Activated naive CD4-positive, alpha-beta T cell treated with anti-CD3 and anti-CD28 coated beads for 36 hours (primary cell): ENCODE measurements at places on chromosomes 12 and 14.
A peak's percentile ranks its signal among the peaks of the same experiment; 100 is the strongest.

GRCh38 chr14:42872786-42873185 is 1266.1 kb downstream of the LRFN5 start:
- no peak for DNase-seq

- no peak for DNase-seq
These were observed 35.3 kb downstream of the VWF start for GRCh38 chr12:6088921-6089747.

DNA sequence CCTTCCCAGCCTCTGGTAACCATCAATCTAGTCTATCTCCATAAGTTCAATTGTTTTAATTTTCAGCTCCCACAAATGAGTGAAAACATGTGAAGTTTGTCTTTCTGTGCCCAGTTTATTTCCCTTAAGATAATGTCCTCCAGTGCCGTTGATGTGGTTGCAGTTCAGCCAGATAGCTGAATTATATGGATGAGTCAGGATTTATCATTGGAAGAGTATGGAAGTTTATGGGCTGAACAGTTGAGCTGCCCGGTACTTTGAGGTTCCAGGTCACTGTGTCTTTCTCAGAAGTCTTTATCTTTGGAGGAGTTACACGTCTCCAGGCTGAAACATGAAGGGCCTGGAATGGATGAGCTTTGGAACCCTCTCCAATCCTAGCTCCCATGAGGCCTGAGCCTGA is 120.1 kb downstream of the ASCL4 start:
- no peak for DNase-seq

DNA sequence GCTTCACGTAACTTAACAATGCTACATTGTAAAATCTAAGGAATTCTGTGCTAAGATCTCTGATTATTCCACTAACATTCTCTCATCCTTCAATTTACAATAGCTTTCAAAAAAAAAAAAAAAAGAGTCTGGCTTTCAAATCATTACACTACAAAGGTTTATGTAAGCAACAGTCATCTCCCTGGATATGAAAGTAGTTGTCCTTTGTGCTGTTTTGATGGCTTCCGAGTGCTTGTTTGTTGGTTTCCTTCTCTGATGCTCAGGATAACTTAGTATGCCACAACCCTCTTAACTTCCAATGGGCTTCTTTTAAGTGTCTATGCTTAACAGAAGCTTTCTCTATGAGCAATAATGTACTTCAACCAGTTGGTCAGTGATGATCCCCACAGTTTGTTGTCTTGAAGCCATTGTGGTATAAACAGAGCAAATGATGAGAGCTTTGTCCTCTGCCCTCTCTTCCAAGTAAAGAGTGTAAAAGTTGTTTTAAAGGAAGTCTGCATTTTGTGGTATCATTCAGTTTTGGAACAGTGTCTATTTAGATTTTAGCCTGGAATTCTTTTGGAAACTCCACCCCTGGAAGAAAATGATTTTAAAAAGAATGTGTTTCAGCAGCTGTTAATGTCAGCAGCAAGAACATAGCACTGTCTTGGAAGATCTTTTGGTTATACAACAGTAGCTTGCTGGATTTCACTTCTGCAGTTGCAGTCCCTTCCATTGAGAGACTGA is 396.1 kb upstream of the RGS6 start:
- DNase-seq: no peak

GRCh38 chr12:40058721-40059190 is 47.1 kb downstream of the SLC2A13 start:
- no peak for DNase-seq

DNA sequence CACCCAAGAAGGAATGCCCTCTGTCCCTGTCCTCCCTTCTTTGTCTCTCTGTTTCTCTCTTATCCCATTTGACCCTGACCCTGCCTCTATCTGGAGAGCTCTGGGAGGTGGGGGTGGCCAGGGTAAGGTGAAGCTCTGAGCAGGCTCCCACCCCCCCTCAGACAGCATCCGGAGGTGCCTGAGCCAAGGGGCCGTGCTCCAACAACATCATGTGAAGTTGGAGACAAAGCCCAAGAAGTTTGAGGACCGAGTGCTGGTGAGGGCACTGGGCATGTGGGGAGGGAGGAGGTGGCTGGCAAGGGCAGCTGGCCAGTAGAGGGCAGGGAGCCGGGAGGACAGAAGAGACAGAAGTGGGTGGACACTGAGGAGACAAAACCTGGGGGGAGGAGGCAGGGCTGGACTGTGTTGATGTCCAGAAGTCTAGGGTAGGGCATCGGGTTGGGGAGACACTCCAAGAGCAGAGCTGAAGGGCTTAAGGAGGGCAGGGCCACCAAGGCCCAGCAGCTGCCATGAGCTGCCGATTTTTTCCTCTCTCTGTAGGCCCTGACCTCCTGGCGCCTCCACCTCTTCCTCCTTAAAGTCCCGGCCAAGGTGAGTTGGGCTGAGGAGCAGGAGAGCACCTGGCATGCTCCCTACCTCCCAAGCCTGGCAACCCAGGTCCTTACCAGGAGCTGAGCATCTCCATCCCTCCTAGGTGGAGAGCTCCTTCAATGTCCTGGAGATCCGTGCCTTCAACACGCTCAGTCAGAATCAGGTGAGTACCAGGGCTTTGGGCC is 1.9 kb downstream of the CARMIL3 start:
- no peak for DNase-seq

- DNase-seq: no peak
These were observed 31.6 kb upstream of the TESC start for GRCh38 chr12:117130801-117131200.

GRCh38 chr14:91429385-91429784 is 11.8 kb upstream of the CCDC88C start:
- DNase-seq: no peak

GRCh38 chr12:27564612-27565213 is 40.7 kb downstream of the PPFIBP1 start:
- DNase-seq: no peak

DNA sequence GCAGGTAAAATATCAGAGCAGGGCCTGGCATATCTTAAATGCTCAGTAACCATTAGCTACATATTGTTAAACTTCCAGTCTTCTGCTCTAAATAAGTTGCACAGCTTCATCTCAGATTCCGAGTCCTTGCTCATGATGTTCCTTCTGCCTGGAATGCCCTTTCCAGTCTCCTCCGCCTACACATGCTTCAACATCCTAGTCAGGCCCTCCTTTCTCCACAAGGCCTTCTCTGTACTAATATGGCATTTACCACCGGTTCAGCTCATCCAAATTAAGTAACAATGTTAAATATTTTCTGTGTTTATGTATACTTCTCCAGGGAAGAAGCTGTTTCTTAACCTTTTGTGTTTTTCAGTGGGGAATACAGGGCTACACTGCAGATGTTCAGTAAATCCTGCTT is 8.5 kb downstream of the DHH start:
- no peak for DNase-seq

GRCh38 chr14:22509036-22509709 is 79.9 kb downstream of the DAD1 start:
- no peak for DNase-seq

GRCh38 chr14:74583689-74584434 is 28.2 kb downstream of the LTBP2 start:
- peak; percentile 75 for DNase-seq

DNA sequence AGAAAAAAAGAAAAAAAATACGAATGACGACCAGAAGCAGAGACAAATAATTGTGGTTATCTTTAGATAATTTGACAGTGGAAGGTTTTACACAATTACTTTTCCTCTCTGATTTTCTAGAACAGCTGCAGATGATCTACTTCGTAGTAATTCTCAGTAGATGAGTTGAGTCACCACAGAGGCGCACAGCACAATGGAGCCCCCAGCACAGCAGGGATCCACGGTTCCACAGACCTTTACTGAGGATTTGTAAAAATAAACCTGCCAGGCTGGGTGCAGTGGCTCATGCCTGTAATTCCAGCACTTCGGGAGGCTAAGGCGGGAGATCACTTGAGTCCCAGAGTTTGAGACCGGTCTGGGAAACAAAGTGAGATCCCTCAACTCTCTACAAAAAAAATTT is 29.3 kb downstream of the AMN start:
- DNase-seq: no peak

DNA sequence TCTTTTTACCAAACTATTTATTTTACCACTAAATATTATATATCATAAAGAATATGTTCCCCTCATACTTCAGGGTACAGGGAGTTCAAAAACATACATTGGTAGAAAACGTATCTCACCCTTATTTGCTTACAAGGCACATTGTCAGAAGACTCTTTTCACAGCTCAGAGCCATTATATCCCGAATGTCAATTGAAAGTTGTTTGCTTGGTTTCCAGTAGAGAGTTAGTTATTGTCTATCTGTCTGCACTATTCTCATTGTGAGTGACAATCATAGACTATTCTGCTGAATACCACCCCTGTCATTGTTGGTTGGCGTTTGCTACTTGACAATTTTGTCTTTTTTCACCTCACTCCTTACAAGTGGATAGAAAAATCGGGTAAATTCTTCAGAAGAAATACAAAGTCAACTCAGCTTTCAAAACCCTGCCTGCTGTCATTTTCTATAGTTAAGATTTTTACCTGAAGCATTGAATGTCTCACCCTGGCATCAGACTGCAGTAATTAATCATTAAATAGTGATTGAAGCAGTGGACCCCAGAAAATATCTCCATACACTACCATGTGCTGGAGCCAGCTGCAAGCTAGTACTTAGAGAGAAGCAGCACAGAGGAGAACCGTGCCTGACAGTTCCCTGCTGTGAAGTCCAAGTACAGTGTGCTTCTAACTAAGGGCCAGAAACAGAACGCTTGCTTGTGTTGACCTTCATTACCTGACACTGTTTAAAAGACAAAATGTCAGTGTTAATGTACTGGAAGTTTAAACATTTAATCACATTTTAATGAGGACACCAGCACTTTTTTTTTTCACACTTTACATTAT is 510.6 kb downstream of the RERGL start:
- DNase-seq: no peak

DNA sequence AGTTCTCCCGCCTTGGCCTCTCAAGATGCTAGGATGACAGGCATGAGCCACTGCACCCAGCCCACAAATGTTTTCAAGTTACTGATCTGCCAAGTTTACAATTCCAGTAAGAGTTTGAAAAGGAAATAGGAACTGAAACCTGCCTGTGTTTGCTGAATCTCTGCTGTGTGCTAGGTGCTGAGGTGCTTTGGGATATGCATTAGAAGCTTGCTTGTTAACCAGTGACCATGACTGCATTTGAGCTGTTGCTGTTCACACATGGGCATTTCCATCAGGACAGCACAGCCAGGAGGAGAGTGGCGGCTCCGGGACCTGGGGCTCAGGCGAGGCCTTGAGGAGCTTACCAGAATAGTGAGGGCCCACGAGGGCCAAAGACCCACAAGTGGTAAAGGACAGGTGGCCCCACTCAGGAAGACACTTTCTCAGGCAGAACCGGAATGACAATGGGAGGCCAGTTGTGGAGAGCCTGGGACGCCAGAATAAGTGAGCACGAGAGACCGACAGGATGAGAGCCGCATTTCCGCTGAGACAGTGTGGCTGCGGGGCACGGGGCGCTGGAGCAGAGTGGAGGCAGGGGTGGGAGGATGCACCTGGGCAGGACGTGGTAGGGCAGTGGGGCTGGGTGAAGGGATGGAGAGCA is 54.5 kb upstream of the MMP17 start:
- peak; percentile 62 for DNase-seq

DNA sequence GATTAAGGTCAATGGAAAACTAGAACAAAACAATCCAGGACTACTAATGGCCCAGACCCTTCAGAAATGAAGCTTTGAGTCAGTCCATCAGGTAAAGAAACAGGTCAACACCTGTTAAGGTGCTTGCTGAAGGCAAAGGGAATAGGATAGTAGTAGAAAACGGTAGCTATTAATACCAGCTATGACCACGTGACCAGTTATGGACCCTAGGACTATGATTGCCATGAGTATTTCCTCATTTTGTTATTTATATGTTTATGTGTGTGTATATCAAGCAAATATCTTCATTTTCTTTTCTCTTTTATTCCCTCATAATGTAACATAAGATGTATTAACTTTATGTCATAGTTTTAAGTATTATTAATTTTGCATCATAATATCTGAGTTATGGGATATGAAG is 25.6 kb downstream of the FKBP11 start:
- DNase-seq: no peak

- no peak for DNase-seq
These were observed 164.5 kb downstream of the MGAT4C start for GRCh38 chr12:86091681-86092080.

GRCh38 chr12:6896846-6897435 is 7.7 kb upstream of the LRRC23 start:
- no peak for DNase-seq

DNA sequence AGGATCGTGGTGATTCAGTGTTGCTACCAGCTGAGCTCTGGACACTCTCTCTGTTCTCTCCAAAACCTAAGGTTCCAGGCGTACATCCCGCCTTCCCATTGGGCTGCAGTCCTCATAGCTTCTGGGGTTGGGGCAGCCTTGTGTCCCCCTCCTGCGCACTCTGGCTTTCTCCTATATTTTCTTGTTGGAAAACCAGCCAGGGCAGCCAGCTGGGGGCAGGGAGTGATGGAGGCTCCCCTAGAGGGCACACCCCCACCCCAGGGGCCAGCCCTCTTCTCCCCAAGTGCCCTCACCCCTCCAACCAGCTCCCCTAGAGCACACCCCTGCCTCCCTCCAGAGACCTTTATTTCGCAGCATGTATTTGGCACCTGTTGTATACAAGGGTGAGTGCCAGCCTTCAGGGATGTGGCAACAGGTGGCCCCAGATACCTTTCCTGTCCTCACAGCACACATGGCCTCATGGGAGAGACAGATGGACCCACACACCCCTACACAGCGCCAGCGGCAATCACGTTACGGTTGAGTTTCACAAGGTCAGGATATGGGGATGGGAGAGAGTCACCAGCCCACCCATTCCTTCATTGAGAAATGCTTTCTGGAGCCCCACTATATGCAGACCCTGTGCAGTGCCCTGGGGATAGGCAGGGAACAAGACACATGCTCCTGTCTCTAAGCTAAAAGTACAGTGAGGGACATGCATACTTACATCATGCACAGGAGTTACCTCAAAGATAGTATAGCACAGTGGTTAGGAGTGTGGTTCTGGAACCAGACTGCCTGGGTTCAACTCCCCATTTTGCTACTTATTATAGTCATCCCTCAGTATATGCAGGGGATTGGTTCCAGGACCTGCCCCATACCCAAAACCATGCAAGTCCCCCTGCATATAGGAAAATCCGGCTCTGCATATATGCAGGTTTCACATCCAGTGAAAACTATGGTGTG is 141.1 kb downstream of the PHETA1 start:
- DNase-seq: no peak
